HT1080 (cell line): ENCODE measurements at places on chromosomes 12 and 14. TPM values are rescaled to one million over a fixed set of nuclear protein-coding genes. Genes with fewer than 3 reads are reported as not detected.

CLECL1 gene
- not detected in 2 replicates for total RNA-seq

ACAD10 gene
- 10.7 and 12.9 TPM in 2 replicates for total RNA-seq

WIF1 gene
- total RNA-seq = not detected in 2 replicates

CAPS2 gene
- 1.1 and 3.4 TPM in 2 replicates for total RNA-seq

DHRS2 gene
- total RNA-seq = 5,417 and 5,493 TPM in 2 replicates

SLC6A12 gene
- not detected in 2 replicates for total RNA-seq

SPX gene
- 0.07 and 1.2 TPM in 2 replicates for total RNA-seq

WDR20 gene
- 18.7 and 21.6 TPM in 2 replicates for total RNA-seq

PYGL gene
- 105 and 106 TPM in 2 replicates for total RNA-seq

TEAD4 gene
- 61.9 and 80.0 TPM in 2 replicates for total RNA-seq

RNF212B gene
- not detected in 2 replicates for total RNA-seq

MANSC4 gene
- not detected in 2 replicates for total RNA-seq

KRT74 gene
- total RNA-seq = not detected in 2 replicates

FUT8 gene
- total RNA-seq = 72.1 and 92.4 TPM in 2 replicates

ACSS3 gene
- not detected in 2 replicates for total RNA-seq

PLEKHH1 gene
- 4.2 and 4.3 TPM in 2 replicates for total RNA-seq

DDX24 gene
- total RNA-seq = 180 and 197 TPM in 2 replicates

MORN3 gene
- total RNA-seq = 0.08 and 0.33 TPM in 2 replicates

PARPBP gene
- 29.7 and 30.9 TPM in 2 replicates for total RNA-seq

ANO4 gene
- 0.26 TPM in 1 of 2 replicates, not detected in the other for total RNA-seq

KRT77 gene
- total RNA-seq = not detected in 2 replicates

ASCL1 gene
- not detected in 2 replicates for total RNA-seq

TSPAN8 gene
- not detected in 2 replicates for total RNA-seq

CRIP1 gene
- 1.8 TPM in 1 of 2 replicates, not detected in the other for total RNA-seq

PPM1H gene
- total RNA-seq = 2.1 and 3.0 TPM in 2 replicates

KRT79 gene
- 0.45 and 1.0 TPM in 2 replicates for total RNA-seq

IL23A gene
- total RNA-seq = 0.43 TPM in 1 of 2 replicates, not detected in the other

LTBP2 gene
- 32.5 and 34.9 TPM in 2 replicates for total RNA-seq

LRRK2 gene
- total RNA-seq = 0.66 and 0.90 TPM in 2 replicates

SLC17A8 gene
- not detected in 2 replicates for total RNA-seq

RDH16 gene
- not detected in 2 replicates for total RNA-seq

PMCH gene
- not detected in 2 replicates for total RNA-seq

ATN1 gene
- 6.6 and 11.6 TPM in 2 replicates for total RNA-seq

MMP19 gene
- total RNA-seq = 0.37 and 0.58 TPM in 2 replicates

VCPKMT gene
- total RNA-seq = 3.6 and 4.2 TPM in 2 replicates

LPCAT3 gene
- total RNA-seq = 8.0 and 9.6 TPM in 2 replicates

OR4E2 gene
- not detected in 2 replicates for total RNA-seq

HNRNPA1 gene
- total RNA-seq = 500 and 660 TPM in 2 replicates

LRP1-AS gene
- not detected in 2 replicates for total RNA-seq

PAPLN gene
- 1.5 and 1.9 TPM in 2 replicates for total RNA-seq

MYL2 gene
- total RNA-seq = not detected in 2 replicates

ATG101 gene
- total RNA-seq = 75.0 and 105 TPM in 2 replicates

GLIPR1L1 gene
- not detected in 2 replicates for total RNA-seq

ISM2 gene
- total RNA-seq = not detected in 2 replicates

NAB2 gene
- total RNA-seq = 27.4 and 30.6 TPM in 2 replicates

LBHD2 gene
- not detected in 2 replicates for total RNA-seq

KRT73 gene
- not detected in 2 replicates for total RNA-seq

RFLNA gene
- 0.03 TPM in 1 of 2 replicates, not detected in the other for total RNA-seq

LTBR gene
- 84.7 and 105 TPM in 2 replicates for total RNA-seq

DIO2 gene
- 0.61 and 0.90 TPM in 2 replicates for total RNA-seq

DEPDC4 gene
- 2.1 and 2.4 TPM in 2 replicates for total RNA-seq

YLPM1 gene
- total RNA-seq = 14.0 and 14.1 TPM in 2 replicates

SERPINA12 gene
- total RNA-seq = not detected in 2 replicates

NPAS3 gene
- 0.18 TPM in 1 of 2 replicates, not detected in the other for total RNA-seq

SERPINA5 gene
- not detected in 2 replicates for total RNA-seq
